ENCODE measurements at places on chromosomes 3 and 15. TPM values are rescaled to one million over a fixed set of nuclear protein-coding genes. Genes with fewer than 3 reads are reported as not detected.
A peak's percentile ranks its signal among the peaks of the same experiment; 100 is the strongest.

DNA sequence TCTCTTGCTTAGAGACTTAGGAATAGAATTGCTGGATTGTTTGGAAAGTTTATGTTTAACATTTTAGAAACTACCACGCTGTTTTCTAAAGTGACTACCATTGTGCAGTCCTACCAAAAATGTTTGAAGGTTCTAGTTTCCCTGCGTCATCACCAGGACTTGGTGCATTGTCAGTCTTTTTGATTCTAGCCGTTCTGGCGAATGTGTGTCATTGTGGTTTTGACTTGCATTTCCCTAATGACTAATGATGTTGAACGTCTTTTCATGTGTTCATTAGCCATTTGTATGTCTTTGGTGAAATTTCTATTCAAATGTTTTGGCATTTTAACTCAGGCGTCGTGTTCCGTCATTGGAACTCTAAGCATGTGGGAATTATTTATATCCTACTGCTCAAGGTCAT, 58.0 kb downstream of the CHD2 start:
- no peak for DNase-seq
- no peaks in the 10 kb centered on the region for H3K27me3 ChIP-seq
- peaks cover 92% of the 10 kb centered on the region for H3K36me3 ChIP-seq
- H3K4me3 ChIP-seq: no peak overlapping the region
- H3K4me1 ChIP-seq: no peaks in the 10 kb centered on the region

- H3K4me1 ChIP-seq: no peaks in the 10 kb centered on the region
- H3K36me3 ChIP-seq: no peaks in the 10 kb centered on the region
- no peak for DNase-seq
Measured at GRCh38 chr15:62999923-63000561, 42.5 kb upstream of the TPM1 start.

GRCh38 chr15:41490355-41490754, 3.3 kb upstream of the ITPKA start:
- no peaks in the 10 kb centered on the region for H3K27me3 ChIP-seq
- H3K4me1 ChIP-seq: peaks cover 41% of the 10 kb centered on the region
- no peaks in the 10 kb centered on the region for H3K36me3 ChIP-seq

The PPM1L gene
- total RNA-seq: 0.31 TPM

GRCh38 chr15:89971592-89971997, 29.5 kb upstream of the ZNF710 start:
- H3K27ac ChIP-seq: no peak overlapping the region
- peak; percentile 78 for DNase-seq
- H3K27me3 ChIP-seq: no peaks in the 10 kb centered on the region
